ENCODE measurements at places on chromosomes 16 and 17.

GRCh38 chr16:89037261-89038152, 56.1 kb upstream of the ACSF3 start:
- DNase-seq: no peak

DNA sequence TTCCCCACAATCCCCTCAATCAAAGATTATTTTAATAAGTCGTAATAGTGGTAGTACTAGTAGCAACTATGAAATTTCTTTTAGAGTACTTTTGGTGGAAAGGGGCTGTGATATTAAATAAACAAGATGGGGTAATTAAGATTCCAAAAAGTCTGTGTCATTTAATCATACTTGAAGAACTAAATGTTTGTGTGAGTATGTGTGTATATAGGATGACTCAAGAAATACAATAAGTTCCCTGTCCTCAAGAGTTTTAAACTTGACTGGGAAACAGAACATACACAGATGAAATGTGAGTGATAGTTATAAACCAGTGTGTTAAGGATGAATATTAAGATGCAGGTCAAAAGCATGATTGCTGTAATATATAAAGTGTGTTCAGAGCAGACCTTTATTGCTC, 2.3 kb downstream of the ALDH3A2 start:
- no peak for DNase-seq

DNA sequence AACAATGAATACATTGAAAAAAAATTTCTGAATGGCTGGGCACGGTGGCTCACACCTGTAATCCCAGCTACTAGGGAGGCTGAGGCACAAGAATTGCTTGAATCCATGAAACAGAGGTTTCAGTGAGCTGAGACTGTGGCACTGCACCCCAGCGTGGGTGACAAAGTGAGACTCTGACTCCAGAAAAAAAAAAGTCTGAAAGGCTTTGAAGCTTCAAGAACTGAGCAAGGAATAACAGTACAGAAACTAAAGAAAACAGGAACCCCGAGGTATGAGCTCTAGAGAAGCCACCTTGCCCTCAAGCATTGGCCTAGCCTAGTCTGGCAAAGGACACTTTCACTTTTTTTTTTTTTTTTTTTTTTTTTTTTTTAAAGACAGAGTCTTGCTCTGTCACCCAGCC, 45.0 kb downstream of the TEX2 start:
- DNase-seq: no peak

DNA sequence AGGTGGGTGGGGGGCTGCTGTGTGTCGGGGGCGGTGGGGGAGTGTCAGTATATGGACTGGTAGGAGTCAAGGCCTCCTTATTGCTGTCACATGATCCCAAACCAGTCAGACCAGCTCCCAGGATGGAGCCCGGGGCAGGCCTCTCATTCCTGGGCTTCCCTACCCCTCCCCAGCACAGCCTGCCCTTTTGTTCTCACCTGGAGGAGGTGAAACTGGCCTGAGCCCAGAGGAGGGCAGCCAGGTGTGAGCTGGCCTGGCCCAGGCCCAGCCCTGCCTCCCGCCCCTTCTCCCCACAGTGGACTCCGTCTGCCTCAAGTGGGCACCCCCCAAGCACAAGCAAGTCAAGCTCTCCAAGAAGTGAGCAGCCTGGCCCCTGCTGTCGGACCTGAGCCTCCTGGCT, 4.6 kb downstream of the PRSS8 start:
- DNase-seq: no peak
